ENCODE measurements at places on chromosomes 16 and 17.

GRCh38 chr16:86925067-86925791, 346.9 kb downstream of the FOXL1 start:
- no peak for DNase-seq

GRCh38 chr17:73644145-73645049, at the start of gene SDK2:
Gene SDK2 (minus strand): TSS chr17:73644445. CDS start chr17:73644088, 357 bp downstream.
- no peak for DNase-seq

- DNase-seq: no peak
Observed at GRCh38 chr16:67800338-67800926, 5.9 kb downstream of the RANBP10 start.

DNA sequence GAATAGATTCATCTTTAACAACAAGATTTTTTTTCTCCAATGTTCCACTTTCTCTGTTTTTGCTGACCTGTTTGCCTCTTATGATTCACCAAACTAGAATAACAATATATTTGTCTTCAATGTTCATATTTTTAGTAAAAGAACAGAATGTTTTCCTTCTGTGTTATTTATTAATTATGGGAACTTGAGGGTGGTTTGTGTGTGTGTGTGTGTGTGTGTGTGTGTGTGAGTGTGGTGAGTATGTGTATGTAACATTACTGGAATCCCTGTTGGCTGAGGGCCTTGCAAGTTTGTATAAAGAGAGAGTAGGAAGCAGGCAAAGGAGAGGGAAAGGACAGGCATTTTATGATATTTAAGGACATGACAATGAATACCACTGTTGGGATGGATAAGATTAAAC, 13.8 kb downstream of the STXBP4 start:
- DNase-seq: peak; percentile 80

- DNase-seq: no peak
Observed at GRCh38 chr16:1564325-1564724, 30.9 kb downstream of the TMEM204 start.

- no peak for DNase-seq
Observed at GRCh38 chr17:50189550-50190292, 11.7 kb downstream of the COL1A1 start.

GRCh38 chr16:84570739-84571403, 47.0 kb downstream of the COTL1 start:
- DNase-seq: no peak

DNA sequence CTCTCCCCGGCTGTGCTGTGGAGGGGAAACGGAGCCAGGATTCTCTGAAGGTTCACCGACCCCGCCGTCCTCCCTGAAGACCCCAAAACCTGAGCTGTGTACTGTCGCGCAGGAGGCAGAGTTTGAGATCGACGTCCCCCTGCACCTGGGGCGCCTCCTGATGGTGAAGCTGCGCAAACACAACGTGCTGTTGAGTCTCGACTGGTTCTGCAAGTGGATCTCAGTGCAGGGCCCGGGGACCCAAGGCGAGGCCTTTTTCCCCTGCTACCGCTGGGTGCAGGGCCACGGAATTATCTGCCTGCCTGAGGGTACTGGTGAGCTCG, 62.6 kb upstream of the TEKT1 start:
- no peak for DNase-seq

GRCh38 chr16:25978218-25978617, 286.5 kb downstream of the HS3ST4 start:
- DNase-seq: no peak

DNA sequence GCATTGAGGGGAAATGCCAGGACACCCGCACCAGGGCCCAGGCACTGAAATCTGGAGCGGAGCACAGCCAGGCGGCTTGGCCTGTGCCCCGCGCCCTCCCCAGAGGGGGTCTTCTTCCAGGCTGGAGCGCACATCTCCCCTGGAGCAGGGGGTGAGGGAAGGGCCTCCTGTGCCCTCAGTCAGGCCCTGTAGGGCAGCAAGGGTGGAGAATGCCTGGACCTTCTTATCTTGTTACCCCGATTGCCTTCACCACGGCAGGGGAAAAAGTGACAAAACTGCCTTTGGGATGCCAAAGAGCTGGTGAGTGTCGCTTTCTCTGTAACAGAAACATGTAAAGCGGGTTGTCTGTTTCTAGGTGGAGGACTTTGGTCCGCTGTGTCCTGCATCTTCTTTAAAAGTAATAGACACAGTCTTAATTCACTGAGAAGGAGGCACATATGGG, 48.3 kb upstream of the BAHCC1 start:
- DNase-seq: no peak

- DNase-seq: no peak
Observed at GRCh38 chr17:72471296-72471695, 350.5 kb downstream of the SOX9 start.

GRCh38 chr17:78176548-78177025, 8.2 kb downstream of the SYNGR2 start:
- DNase-seq: no peak

DNA sequence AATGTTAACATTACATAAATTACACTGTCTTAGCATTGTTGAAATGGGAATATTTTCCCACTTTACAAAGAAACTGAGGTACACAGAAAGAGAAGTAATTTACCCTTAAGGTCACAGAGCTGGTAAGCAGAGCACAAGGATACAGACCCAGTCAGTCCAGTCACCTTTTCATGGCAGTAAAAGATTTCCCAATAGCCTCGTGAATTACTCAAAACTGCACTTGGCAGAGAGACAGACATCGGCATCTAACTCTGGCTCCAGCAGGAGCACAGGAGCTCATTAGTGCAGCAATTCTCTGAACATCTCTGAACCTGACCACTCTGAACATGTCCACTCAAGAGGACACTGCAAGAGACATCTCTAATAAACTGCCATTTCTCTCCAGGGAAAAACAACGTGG, 3.1 kb downstream of the TEX2 start:
- DNase-seq: no peak

GRCh38 chr17:27945333-27945616, 52.1 kb upstream of the LYRM9 start:
- no peak for DNase-seq

- no peak for DNase-seq
Observed at GRCh38 chr16:7161891-7162290, 170.8 kb upstream of the RBFOX1 start.

DNA sequence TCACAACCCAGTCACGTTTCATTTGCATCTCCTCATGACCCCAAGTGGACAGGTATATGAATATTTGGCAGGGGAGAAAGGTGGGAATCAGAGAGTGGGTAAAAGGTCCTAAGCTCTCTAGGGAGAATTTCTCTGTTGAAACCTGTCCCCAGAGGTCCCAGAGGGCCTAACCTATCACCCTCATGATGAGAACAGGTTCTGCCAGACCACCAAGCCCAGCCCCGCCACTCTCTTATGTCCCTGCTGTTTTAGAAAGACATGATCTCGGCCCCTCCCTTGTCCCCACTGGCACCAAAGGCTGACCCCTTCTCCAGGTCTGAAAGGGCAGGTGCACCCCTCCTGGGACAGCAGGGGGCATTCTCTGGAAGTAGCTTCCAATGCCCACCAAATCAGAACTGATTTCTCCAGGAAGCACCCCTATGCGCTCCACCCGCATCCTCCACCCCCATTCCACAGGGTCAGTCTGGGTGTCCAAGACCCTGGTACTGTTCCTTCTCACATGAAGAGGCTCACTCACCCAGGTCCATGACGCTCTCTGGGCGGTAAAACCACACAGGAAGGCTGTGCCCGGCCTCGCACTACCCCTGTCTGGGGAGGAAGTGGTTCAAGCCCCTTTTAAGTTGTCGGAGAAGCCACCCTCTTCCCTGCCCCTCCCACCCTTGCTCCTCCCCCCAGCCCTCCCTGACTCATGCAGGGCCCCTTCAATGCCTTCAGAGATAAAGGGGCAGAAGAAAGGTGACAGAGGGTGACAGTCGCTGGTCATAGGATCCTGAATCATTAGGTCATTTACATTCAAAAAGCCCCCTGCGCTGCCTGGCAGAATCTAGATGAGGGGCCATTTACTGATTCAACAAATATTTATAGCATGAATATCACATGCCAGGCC, at the start of gene CCR7:
TSS of gene CCR7 (minus strand) at position 590 of the 886 bp plus-strand sequence. CDS start at position 527, 63 bp downstream.
- DNase-seq: no peak

DNA sequence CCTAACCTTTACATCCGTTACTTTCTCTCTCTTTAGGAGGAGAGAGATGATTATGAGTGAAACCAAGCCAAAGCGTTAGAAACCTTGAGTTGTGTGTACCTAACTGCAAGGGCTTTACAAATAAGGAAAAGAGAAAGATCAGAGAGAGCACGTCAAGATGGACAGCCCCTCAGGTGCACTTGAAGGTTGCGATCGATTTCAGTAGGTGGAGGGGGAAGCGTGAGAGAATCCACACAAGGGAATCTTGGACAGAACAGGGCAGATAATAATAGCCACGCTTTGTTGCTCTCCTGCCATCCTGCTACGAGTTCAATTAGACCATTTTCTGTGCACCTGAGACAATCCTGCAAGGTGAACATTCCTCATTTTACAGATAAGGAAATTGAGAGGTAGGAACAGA, 78.4 kb downstream of the VAT1L start:
- DNase-seq: no peak

- DNase-seq: no peak
Observed at GRCh38 chr17:58032691-58033415, 25.8 kb upstream of the SRSF1 start.

DNA sequence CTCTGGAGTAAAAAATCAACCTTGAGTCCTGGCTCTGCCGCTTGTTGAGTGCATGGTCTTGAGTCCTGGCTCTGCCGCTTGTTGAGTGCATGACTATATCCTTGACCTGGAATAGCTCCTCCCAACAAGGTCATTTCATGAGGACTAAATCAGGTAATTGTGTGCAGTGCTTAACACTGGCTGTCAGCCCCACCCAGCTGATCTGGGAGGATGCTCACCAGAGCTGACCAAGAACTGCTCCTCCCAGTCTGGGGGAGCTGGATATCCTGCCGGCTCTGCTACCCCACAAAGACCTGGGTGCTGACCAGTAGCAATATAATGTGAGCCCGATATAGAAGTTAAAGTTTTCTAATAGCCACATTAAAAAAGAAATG, 20.7 kb upstream of the LGALS9 start:
- DNase-seq: no peak

GRCh38 chr16:69762814-69763598, 874 bp downstream of the WWP2 start:
- DNase-seq: no peak

GRCh38 chr16:70778901-70779309, 22.1 kb downstream of the VAC14 start:
- DNase-seq: peak; percentile 79

Data from smooth muscle cell of the brain vasculature (primary cell).